NCI-H2029 treated with DMSO at 0.1 percent for 48 hours (cell line): ENCODE measurements at places on chromosomes 5 and 9.
A peak's percentile ranks its signal among the peaks of the same experiment; 100 is the strongest.

GRCh38 chr5:162529886-162530285 is 462.3 kb downstream of the GABRG2 start:
- no peak for DNase-seq

- DNase-seq, result peak; percentile 54
Measured at GRCh38 chr9:91193087-91193657, 168.5 kb downstream of the AUH start.

GRCh38 chr5:133938039-133938821 is 30.2 kb downstream of the C5orf15 start:
- no peak for DNase-seq

- DNase-seq, result no peak
Measured at GRCh38 chr5:103648086-103648485, 85.5 kb upstream of the NUDT12 start.

- DNase-seq, result no peak
Measured at GRCh38 chr5:10849278-10849677, 88.2 kb upstream of the DAP start.

- peak; percentile 49 for DNase-seq
Measured at GRCh38 chr5:73783828-73784227, 157.8 kb downstream of the ARHGEF28 start.

DNA sequence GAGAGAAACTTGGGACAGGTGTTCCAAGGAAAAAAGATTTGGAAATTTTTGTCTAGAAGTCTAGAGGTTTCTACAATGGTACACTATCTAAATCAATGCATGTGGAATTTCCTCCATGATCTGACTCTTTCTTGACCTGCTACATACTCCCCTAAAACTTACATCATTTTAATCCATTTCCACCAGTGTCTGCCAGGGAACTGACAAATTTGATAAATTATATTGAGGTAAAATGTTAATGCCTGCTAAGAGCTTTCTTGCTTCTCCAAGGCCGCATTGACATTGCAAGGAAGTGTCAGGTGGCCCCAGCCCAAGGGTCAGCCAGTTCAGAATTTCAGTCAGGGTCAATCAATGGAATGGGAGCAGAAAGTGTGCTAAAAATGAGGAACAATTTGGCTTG is 163.4 kb upstream of the FBXL17 start:
- DNase-seq, result no peak

- no peak for DNase-seq
Measured at GRCh38 chr5:124669956-124670721, 76.3 kb downstream of the ZNF608 start.

- DNase-seq, result no peak
Measured at GRCh38 chr5:26343801-26344325, 694.5 kb downstream of the CDH9 start.

DNA sequence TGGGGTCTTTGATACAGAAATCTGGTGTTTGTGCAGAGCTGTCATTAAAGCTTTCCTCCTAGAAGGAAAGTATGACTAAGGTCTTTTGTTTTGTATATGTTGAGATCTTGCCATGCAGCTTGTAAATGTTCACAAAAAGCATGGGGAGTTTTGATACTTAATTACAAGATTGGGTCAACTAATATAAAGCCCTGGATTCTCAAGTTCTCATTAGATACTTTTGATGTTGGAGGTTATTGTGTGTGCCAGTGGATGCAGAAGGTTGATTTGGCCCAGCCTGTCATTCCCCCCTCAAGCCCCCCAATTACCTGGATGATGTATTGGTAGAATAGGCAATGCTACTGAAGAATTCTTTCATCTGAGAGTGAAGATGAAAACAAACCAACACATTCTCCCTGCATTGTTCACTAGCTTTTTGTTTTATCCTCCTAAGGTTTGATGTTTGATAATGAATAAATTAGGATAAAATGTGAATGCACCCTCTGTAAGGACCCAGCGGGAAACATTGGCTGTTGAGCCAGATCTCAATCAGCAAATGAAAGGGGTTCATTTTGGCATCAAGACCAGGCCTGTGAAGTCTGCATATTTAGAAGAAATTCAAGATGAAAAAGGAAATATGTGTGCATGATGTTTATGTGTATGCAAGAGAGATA is 61.9 kb upstream of the ADAMTS19 start:
- DNase-seq, result no peak

DNA sequence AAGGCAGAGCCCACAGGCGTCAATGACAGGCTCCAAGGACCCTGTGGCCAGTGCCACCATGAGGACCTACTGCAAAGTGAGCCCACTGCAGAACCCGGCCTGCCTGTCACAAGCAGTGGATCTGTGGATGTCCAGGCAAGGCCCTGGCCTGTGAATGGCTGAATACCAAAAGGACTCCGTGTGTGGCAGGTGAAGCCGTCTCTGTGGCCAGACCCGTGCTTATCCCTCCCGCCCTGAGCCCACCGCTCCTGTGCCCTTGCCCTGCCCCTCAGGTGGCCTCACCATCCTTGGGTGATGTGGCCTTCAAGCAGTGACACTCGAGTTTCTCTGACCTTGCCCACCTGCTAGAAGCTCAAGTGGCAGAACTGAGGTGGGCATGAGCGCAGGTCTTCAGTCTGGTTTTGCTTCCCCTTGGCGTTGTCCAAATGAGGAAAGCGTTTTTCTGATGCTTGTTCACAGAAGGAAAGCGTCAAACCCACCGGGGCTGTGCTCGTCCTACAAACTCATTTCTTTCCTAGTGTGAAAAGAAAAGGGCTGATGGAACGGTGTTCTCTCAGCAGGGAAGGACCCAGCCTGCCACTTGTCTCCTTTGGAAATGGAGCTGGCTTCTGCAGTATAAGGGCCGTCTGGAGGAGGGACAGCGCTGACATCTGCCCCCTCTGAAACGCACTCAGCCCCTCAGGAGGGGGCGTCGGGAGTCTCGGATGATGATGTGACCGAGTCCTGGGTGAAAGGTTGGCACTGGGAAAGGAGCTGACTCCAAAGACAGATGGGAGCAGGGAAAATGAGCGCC is 377.7 kb upstream of the IRX4 start:
- DNase-seq, result no peak

DNA sequence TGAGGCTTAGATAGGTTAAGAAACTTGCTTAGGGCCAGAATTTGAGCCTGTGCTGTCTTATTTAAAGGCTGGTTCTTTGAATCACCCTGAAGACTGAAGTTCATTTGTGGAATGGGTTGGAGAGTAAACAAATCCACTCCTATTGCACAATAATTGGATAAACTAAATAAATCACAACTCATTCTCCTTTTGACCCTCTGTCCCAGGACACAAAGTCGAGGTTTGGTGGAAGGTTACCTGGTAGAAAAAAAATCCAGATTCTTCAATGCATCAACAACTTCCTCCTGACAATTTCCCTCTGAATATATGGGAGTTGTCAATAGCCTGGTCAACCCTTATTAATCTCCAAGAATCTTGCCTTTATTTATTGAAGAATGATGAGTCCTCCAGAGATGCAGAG is 28.9 kb downstream of the TBC1D2 start:
- DNase-seq, result no peak

GRCh38 chr5:89929173-89929572 is 480.4 kb downstream of the CETN3 start:
- DNase-seq, result no peak

DNA sequence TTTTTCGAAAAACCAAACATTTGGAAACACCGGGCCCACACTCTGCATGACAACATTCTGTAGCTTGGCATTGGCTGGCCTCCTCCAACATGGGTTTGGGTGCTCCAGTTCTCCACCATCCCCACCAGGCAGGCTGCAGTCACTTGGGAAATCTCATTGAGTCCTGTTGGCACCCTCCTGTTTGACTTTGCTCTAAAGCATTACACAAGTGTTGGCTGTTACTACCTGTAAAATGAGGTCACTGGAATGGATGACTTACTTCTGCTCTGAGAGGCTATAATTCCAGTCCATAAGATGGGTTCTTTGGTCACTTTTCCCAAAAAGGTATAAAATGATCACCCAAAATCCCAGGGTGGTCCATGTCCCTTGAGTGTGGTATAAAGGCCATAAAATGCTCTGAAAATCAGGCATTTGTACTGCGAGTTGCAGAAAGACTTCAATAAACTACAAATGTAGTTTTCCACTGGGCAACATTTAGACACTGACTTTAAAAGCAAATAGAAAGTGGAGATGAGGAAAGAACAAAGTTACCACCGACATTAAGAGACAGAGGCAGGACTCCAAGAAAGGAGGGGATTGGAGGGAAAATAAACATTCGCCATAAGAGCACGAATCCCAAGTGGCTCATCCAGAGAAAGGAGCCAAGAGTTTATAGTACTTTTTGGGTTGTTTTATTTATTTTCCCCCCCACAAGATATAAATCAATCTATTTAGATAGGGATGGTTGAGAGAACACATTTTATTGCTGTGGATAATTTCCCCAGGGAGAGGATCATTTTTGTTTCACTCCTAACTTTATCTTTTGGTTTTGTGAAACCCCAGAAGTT is 295.1 kb downstream of the TLE1 start:
- peak; percentile 17 for DNase-seq

- DNase-seq, result no peak
Measured at GRCh38 chr9:120353506-120353905, 226.5 kb downstream of the CDK5RAP2 start.

GRCh38 chr5:77449277-77449676 is 42.8 kb downstream of the WDR41 start:
- DNase-seq, result no peak

- DNase-seq, result no peak
Measured at GRCh38 chr9:33498387-33498786, 24.7 kb upstream of the NOL6 start.

DNA sequence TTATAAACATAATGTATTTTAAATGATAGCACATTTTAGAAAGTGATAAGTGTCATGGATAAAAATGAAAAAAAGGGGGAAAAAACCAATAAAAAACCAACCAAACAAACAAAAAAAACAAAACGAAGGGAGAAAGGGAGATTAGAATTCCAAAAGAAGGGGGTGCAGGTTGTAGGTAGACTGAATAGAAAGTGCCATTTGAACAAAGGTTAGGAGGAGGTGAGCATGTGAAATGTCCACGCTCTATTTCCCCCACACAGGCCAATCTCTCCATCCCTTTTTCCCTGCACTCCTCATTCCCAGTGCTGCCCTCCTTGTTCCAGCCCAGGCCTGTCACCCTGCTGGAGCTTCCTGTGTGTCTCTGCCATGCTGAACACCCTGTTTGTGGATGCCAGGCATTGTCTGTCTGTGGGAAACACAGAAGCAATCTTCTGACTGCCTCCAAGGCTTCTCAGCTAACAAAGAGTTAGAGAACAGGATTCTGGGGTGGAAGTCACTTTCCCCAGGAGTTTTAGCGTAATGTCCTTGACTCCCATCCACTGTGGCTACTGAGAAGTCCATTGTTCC is 138.8 kb downstream of the ADAMTS16 start:
- no peak for DNase-seq
